ENCODE measurements at places on chromosomes 6 and 20.

- DNase-seq, result no peak
Measured at GRCh38 chr20:40958598-40958997, 70.0 kb upstream of the TOP1 start.

DNA sequence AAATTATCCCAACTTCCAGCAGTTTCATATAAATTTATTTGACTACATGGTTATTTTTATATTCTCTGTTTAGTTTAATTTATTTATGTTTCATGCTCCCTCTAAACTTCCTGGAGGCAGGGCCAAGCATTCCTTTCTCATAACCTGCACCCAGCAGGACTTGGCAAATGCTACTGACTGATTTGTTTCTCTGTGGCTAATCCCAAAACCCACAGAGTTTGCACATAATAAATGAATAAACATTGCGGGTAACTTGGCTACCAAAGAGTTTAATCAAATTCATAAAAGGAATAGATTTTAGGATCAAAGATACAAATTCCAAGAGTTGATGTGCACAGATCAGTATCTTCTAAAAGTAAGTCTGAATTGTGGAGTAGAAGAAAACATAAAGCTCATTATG is 239.5 kb downstream of the SLC35F1 start:
- no peak for DNase-seq

- DNase-seq, result no peak
Measured at GRCh38 chr6:133610227-133610840, 278.6 kb upstream of the TCF21 start.

GRCh38 chr6:166419717-166420116 is 37.0 kb upstream of the MPC1 start:
- DNase-seq, result no peak

DNA sequence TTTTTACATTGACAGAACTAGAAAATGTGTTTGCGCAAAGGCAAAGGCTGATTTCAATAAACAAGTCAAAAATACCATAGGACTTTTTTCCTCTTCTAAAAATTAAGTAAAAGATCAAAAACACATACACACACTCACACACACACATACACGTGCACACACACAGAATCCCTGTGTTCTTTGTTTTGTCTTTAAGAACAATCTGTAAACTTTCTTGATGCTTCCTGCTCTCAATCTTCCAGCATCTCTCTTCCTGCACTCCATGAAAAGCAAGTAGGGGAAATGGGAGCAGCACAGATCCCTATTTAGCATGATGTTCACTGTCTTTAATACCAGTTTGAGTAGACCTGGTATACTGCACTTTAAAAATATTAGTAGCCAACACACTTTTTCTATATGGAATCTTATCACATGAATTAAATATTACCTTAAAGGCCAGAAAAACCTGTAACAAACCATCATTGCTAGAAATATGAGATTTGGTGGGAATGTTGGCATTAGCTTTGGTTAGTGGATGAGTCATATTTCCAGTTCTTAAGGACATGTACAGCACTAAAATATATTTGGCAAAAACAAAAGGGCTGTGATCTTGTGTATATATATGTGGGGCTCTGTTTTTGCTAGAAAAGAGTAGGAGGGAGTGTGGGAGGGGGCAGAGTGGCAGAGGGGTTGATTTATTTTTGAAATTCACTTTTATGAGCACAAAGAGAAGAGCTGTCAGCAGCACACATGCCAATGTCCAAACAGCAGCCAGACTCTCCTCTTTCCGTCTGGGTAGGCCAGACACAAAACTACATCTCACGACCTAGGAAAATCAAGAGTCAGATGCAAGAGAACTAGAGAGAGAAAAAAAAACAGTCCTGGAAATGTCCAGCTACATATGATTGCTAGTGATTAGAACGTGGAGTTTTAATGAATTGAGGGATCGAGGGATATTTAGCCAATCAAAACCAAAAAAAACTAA is 4.6 kb downstream of the PTPRK start:
- no peak for DNase-seq

- DNase-seq, result no peak
Measured at GRCh38 chr6:34979994-34980393, 90.9 kb downstream of the ANKS1A start.

DNA sequence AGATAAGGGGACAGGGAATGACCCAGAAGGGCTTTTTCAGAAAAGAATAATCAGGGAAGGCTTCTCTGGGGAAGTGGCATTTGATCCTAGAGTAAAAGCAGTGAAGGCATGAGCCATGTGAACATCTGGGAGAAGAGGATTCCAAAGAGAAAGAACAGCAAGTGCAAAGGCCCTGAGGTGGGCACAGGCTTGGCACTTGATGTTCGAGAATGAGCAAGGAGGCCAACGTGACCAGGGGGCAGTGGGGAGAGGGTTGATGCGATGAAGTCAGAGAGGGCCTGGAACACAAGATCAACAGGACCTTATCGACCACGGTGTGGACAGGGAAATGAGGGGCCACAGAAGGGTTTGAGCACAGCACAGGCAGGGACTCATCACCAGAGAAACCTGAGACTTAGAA is 5.8 kb downstream of the GRM4 start:
- no peak for DNase-seq

- no peak for DNase-seq
Measured at GRCh38 chr20:47603260-47603659, 101.6 kb downstream of the NCOA3 start.

- DNase-seq, result no peak
Measured at GRCh38 chr6:6714118-6714897, 125.8 kb downstream of the LY86 start.

DNA sequence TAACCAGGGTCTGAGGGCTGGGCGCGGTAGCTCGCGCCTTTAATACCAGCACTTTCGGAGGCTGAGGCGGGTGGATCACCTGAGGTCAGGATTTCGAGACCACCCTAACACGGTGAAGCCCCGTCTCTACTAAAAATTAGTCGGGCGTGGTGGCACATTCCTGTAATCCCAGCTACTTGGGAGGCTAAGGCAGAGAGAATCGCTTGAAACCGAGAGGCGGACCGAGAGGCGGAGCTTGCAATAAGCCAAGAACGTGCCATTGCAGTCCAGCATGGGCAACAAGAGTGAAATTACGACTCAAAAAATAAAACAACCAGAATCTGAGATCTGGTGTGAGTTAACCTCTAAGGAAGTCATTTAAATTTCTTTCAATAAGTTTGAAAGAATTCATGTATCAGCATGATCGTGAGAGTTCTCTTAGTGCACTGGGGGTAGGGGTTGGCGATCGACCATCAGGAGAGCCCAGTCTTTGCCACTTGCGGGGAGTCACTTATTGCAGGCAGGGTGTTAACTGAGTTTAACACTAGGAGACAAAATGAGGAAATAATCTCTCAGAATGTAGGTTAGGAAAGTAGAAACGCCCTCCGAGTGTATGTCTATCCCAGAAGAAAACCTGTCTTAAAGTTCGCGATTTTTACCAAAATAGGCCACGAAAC is 206.5 kb upstream of the ZNF184 start:
- no peak for DNase-seq

DNA sequence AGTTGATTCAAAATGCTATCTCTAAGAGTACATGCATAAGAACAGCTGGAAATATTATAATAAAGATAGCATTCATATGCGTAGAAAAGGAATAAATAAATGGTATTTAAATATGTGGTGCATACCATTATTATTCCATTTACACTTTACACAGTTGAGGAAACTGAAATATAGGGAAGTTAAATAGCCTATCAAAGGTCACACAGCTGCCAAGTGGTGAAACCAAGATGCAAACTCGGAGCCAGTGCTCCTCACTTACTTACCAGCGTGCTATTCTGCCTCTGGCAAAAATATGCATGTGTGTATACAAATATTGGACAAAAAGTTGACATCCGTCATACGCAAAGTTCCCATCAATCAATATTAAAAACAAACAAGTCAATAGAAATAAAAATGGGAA is 22.3 kb upstream of the ANKEF1 start:
- DNase-seq, result no peak

DNA sequence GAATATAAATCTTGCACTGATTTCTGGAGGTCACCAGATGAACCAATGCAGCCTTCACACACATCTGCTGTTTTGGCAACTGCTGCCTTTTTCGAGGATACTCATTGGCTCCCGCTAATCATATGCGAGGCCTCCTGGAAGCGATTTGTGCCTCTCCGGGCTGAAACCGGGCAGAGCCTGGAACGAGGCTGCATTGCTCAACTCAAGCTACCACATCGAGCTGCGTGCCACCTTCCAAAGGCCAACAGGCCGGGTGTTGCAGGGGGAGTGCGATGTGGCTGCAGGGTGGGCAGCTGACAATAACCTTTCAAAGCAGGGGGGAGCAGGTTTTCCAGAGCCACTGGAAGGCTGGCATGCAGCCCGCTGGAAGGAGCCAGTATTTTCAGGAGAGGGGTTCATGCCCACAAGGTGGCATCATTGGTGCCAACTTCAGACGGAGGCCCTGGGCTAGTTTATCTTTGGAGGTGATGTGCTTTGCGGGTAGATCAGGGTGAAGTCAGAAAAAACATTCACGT is 122.6 kb upstream of the IFNGR1 start:
- no peak for DNase-seq

- DNase-seq, result no peak
Measured at GRCh38 chr6:161482517-161482858, 208.6 kb upstream of the AGPAT4 start.

DNA sequence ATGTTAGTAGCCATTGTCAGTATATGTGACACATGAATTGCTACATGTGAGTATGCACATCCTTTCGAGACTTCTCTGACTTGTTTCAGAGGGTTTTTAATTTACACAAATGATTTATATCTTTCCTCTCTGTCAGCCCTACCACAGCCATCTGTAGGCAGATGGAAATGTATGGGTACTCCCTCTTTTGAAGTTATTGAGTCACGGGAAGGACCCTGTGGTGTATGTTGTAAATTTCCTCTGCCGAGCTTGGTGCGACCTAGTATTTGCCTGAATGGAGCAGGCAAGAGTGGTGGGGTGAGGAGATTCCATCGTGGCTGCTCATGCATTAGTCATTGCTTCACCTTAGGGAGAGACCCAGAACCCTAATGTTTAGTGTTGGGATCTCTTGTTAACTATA is 171.9 kb downstream of the JARID2 start:
- DNase-seq, result no peak

DNA sequence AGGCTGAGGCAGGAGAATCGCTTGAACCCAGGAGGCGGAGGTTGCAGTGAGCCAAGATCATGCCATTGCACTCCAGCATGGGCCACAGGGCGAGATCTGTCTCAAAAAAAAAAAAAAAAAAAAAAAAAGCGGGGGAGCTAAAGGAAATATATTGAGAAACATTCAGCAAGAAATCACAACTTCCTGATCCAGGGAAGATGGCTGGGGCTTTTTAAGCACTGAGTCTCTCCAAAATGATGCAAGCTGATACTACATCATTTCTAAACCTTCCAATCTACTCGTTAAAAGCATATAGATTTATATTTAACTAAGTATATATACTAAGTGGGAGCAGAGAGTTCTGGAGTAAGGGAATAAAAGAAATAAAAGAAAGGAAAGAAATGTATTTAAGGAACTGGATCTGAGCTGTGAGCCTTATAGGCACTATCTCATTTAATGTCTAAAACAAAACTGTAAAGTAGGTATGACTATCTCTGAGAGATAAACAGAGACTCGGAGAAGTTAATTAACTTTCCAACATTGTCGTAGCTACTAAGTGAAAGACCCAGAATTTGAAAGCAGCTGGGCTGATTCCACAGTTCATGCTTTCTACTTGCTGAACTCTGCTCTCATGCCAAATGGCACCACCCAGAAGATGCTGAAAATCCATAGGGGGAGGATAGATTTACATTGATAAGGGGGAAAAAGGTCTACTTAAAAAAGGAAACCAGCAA is 215.0 kb upstream of the MARCKS start:
- DNase-seq, result no peak

DNA sequence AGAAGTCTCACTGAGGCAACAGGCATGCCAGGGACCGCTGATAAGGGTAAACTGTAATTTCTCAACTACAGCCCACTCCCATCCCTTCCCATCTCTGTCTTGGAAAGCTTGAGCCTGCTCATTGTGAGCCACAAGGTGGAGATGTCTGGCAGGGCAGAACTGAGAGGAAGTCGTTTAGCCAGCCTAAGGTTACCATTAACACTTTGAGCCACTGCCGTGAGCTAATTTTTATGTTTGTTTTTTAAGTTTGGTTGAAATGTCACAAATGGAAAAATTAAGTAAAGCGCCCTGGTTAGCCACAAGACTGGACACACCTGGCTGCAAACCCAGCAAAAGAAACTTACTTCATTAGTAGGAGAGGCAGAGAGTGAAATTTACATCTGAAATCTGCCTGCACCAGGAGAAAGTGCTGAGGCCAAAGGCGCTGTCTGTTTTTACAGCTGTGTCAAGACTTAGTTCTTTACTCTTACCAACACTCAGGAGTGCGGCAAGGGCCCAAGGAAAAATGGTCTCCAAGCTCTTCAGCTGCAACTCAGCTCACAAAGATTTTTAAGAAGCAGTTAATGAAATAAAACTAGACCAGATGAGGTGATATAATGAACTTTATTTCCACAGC is 50.0 kb upstream of the FAM83C start:
- no peak for DNase-seq

- no peak for DNase-seq
Measured at GRCh38 chr6:125656287-125656870, 93.1 kb upstream of the HEY2 start.

GRCh38 chr6:158161566-158162254 is 6.4 kb downstream of the SERAC1 start:
- no peak for DNase-seq

- DNase-seq, result no peak
Measured at GRCh38 chr20:17399303-17399985, 131.7 kb downstream of the BFSP1 start.

Measured in SW 1271 (cell line).